GM10248 (cell line): ENCODE measurements at places on chromosomes 13 and 19.

- no peak for DNase-seq
Measured at GRCh38 chr19:19095691-19096090, 31.9 kb downstream of the SLC25A42 start.

DNA sequence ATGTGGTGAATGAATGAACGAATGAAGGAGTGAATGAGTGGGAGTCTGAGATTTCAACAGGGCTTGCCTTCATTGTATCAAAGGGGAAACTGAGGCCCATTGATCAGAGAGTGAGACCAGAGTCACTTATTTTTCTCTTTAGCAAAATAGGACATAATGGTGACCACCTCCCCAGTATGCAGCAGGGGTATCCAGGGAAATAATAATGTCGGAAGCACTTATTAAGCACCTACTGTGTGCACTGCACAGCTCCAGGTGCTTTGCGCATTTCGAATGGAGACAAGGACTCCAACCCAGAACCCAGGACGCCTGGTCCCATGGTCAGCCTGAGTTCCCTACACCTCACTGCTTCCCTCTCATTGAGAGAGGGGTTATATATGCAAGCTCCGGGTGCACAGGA, 26.8 kb upstream of the SEMA6B start:
- DNase-seq = no peak

DNA sequence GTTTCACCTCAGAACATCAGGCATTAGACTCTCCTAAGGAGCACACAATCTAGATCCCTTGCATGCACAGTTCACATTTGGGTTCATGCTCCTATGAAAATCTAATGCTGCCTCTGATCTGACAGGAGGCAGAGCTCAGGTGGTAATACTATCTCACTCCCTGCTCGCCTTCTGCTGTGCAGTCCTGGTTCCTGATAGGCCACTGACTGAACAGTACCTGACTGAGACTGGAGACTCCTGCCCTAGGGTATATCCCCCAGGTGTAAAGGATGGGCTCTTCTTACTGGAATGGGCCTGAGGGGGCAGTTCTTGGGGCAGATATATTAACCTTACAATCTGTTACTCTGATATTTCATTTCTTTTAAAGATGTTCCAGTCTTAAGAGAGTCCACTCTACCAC, 6.3 kb downstream of the OBI1 start:
- no peak for DNase-seq

- no peak for DNase-seq
Measured at GRCh38 chr13:106681536-106681935, 113.6 kb upstream of the ARGLU1 start.

DNA sequence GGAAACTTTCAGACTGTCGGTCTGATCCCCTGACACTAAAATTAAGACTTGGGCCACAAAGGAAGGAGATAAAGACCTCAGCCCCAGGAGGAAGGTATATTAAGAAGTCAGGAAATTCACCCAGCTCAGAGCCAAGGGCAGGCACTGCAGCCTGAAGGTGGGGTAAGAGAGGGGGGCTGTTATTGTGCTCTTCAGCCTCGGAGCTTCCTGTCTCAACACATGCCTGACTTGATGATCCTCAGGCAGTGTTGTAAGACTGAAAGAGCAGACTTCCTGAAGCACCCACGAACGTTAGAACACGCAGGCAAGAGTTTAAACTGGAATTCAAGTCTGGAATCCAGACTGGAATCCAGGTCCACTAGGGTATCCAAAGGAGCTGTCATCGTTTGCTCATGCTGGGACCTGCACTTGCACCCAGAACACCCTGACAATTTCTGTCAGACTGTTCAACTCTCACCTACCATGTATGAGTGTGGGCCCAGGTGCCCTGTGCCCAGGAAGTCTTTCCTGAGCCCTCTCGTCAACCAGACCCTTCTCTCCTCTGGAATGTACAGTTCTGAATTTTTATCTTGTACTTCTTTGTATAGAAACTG, 10.7 kb upstream of the FLT1 start:
- no peak for DNase-seq

- DNase-seq = no peak
Measured at GRCh38 chr13:110929104-110929777, 14.4 kb upstream of the ANKRD10 start.

GRCh38 chr19:11479090-11479897, 1.6 kb downstream of the ELAVL3 start:
- peak; percentile 56 for DNase-seq

DNA sequence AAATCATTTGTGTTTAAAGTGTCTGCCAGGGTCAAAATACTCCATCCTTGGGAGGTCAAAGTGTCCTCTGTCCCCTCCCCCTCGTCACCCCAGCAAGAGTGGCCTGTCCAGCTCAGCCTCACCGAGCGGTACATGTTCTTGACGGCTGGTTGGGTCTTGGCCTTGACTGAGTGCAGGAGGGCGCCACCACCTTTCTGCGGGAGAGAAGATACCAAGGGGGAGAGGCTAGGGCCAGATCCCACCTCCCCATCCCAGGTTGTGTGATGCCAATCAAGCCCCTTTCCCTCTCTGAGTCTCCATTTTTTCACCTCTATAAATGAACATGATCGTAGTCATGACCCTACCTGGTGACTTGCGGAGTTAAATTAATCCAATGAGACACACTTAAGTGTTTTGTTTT, 6.1 kb downstream of the CRB3 start:
- no peak for DNase-seq

- no peak for DNase-seq
Measured at GRCh38 chr13:19993024-19993423, 34.5 kb downstream of the ZMYM2 start.

DNA sequence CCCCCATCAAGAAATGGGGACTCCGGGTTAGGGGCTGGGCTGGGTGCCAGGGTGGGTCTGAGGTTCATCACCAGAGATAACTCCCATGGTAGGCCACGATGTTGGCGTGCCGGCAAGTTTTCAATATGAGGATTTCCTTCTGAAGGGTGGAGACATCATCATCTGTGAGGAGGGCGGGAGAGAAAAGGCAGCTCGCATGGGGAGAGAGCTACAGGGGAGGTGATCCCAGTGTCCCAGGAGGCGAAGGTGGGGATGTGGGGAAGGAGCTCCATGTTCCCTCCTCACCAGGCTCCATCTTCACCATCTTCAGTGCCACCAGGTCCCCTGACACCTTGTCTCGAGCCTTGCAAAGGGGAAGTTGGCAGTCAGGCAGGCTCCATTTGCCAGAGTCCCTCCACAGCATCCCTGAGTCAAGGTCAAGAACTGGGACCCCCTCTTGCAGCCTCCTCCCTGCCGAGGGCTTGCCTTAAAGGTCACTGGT, 430 bp downstream of the MAP4K1 start:
- no peak for DNase-seq

- no peak for DNase-seq
Measured at GRCh38 chr13:42815681-42816080, 34.3 kb downstream of the FAM216B start.

DNA sequence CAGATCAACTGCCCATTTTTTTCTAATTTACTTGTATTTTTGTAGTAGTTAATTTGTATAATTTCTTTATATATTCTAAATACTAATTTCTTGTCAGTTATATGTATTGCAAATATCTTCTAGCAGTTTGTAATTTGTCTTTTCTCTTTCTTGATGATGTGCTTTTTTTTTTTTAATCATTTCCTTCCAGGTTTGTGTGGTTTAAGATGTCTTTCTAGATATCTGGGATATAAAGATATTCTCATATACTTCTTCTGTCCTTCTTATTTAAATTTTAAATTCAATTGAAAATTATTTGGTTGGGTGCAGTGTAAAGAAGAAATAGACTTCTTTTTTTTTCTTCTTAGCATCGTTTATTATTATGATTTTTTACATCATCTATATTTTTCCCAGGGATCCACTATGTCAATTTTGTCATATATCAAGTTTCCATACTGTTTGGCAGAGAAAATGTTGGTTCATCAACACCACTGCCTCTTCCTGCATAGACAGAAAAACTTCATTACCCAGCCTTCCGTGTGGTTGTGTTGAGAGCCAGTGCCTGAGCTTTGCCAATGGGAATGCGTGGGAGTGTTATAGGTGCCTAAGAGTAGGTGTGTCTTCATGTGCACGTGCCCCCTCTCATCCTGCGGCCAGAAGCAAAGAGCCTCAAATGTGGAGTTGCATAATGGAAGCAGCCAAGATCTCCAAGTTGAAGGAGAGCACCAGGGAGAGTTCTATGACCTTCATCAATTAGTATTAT, 15.8 kb downstream of the CPB2 start:
- no peak for DNase-seq

DNA sequence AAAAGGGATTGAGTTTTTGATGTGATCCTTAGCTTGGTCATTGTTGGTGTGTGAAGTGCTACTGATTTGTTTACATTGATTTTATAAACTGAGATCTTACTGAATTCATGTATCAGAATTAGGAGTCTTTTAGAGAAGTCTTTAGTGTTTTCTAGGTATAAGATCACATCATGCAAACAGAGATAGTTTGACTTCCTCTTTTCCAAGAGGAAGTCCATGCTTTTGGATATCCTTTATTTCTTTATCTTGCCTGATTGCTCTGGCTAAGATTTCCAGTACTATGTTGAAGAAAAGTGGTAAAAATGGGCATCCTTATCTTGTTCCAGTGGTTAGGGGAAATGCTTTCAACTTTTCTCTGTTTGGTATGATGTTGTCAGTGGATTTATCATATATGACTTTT, 561.2 kb upstream of the SLITRK1 start:
- DNase-seq = no peak

DNA sequence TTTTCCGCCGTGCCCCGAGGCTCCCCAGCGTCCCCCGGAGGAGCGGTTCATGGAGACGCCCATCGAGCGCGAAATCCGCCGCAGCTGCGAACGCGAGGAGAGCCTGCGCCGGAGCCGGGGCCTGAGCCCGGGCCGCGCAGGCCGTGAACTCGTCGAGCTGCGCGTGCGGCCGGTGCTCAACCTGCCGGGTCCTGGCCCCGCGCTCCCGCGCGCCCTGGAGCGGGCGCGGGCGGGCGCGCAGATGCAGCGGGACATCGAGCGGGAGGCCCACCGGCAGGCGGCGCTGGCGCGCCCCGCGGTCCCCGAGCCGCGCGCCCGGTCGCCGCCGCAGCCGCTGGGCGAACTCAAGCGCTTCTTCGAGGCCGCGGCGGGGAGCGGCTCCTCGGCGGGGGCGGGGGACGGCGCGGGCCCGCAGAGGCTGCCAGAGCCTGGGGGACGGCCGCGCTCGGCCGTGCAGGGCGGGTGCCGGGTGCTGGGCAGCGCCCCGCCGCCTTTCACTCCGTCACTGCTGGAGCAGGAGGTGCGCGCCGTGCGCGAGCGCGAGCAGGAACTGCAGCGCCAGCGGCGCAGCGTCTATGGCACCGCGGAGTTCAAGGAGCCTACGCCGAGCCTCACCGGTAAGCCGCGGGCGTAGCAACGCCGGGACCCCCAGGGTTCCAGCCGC, 807 bp downstream of the MISP3 start:
- DNase-seq = peak; percentile 83

GRCh38 chr19:2167896-2168618, 4.3 kb downstream of the DOT1L start:
- peak; percentile 70 for DNase-seq

- DNase-seq = peak; percentile 75
Measured at GRCh38 chr19:16259385-16260159, 61.9 kb downstream of the AP1M1 start.

GRCh38 chr19:50178859-50179537, 15.9 kb upstream of the IZUMO2 start:
- DNase-seq = no peak

DNA sequence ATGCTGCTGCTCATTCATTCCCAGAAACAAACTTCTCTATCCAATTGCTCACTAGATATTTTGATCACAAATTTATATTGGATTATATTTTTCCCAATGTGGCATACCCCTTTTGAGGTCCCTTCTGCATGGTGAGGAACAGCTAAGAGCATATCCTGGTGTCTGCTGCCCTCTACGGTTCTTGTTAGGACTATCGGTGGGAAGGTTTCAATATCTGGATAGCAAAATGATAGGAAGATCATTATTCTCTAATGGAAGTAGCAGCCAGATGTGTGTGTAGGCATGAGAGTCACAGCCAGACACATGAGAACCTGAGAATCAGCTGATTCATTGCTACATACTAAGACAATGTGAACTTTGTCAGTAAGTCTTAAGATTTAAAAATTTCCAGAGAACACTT, 1422.4 kb upstream of the MIR17HG start:
- no peak for DNase-seq

- peak; percentile 96 for DNase-seq
Measured at GRCh38 chr19:5803752-5804515, 933 bp upstream of the NRTN start.

GRCh38 chr19:48628486-48629296, 8.5 kb downstream of the DBP start:
- no peak for DNase-seq

- DNase-seq = no peak
Measured at GRCh38 chr19:55660991-55661390, 6.2 kb downstream of the U2AF2 start.

- DNase-seq = no peak
Measured at GRCh38 chr13:66492479-66492878, 737.7 kb downstream of the PCDH9 start.

DNA sequence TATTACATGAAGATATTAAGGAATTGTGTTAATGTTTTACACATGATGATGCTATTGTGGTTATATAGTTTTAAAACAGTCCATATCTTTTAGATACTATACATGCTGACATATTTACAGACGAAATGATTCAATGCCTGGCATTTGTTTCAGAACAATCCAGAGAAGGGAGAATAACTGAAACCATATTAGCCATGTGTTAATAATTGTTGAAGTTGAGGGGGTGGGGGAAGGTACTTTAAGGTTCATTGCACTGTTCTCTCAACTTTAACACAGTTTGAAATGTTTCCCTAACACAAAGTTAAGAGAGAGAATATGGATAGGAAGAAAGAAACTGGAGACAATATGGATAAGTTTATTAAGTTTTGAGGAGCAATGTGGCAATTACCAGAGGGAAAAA, 5.8 kb downstream of the CRYL1 start:
- DNase-seq = no peak

- no peak for DNase-seq
Measured at GRCh38 chr19:42051166-42052115, 18.6 kb downstream of the GRIK5 start.

DNA sequence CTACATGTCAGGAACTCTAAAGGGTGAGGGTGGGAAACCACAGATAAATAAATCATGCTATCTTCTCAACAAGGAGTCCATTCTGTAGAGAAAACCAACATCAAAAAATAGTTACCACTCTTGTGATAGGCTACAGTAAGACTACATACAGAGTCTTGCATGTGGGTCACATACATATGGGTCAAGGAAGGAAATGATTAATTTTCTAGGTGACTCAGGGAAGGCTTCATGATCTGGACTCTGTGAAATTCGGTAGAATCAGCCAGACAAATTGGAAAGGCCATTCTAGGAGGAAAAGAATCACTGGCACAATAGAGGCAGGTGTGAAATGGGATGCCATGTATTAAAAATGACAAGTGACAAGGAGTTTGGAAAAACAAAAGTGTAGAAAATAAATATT, 638.9 kb downstream of the LIG4 start:
- DNase-seq = no peak

GRCh38 chr19:38734426-38735256, 9.6 kb downstream of the CAPN12 start:
- DNase-seq = peak; percentile 63

- no peak for DNase-seq
Measured at GRCh38 chr13:90315061-90315460, 1032.4 kb upstream of the MIR17HG start.
